ENCODE measurements at places on chromosomes 7 and 10.

GRCh38 chr7:134935701-134936100, 50.6 kb upstream of the AGBL3 start:
- no peak for DNase-seq

- DNase-seq: no peak
These were observed 67.4 kb upstream of the ELN start for GRCh38 chr7:73960548-73960947.

GRCh38 chr10:29881336-29881771, 178.0 kb downstream of the JCAD start:
- DNase-seq: no peak

DNA sequence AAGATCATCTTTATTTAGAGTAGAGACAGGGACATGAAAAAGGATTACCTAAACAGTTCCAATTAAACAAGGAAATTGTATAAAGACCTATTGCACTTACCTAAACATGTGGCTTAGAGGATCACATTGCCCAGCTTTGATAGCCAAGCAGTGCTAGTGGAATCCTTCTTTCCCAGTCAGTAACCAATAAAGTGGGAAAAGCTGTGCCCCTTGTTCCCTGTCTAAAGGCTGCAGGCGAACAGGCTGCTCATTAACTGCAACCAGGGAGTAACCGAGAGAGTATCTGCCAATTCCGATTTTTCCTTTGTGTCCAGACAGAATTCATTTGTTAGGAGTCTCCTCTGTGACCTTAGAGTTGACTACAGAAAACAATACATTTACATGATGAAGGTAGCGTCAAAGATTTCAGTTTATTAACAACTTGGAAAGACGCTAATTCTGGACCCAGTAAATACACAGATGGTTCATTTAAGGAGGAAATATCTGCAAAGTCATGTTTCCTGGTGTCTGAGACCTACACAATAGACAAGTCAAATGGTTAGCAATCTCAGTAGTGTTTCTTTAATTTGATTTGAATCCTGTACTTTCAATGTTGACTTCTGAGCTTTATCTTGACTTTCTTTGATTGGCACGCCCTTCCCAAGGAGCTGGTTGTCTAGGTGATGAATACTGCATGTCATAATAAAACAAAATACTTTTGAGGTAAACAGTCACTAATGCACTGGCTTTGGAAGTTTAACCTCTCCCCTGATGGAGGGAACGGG, 57.3 kb upstream of the MET start:
- no peak for DNase-seq

GRCh38 chr7:119925581-119926289, 347.2 kb upstream of the KCND2 start:
- no peak for DNase-seq

DNA sequence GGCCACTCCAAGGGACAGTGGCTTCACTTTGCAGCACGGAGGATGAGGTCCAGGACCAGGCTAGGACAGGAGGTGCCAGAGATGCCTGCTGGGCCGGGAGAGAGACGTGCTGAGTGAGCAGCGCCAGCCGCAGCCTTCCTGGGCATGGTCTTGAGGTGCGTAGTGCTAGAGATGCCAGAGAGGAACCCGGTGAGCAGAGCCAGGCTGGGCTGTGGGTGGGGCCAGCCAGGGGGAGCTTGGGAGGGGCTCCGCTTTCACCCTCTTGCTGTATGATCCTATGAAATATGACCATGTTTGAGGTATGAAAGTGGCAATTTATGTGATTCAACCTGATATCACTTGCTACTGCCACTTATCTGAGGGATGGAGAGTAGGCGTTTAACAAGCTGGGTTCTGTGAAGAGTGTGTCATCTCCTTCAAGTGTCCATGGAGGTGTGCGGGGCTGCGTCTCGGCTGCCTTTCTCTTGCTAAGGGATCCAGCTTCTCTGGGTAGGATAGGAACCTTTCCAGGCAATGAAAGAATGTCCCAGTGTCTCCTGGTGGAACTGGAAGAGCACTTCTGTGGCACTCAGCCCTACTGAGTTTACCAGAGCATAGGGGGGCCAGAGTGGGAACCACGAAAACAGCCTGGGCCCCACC, 518.4 kb upstream of the FOXK1 start:
- DNase-seq: no peak

GRCh38 chr10:130438861-130439260, 302.7 kb downstream of the GLRX3 start:
- no peak for DNase-seq

DNA sequence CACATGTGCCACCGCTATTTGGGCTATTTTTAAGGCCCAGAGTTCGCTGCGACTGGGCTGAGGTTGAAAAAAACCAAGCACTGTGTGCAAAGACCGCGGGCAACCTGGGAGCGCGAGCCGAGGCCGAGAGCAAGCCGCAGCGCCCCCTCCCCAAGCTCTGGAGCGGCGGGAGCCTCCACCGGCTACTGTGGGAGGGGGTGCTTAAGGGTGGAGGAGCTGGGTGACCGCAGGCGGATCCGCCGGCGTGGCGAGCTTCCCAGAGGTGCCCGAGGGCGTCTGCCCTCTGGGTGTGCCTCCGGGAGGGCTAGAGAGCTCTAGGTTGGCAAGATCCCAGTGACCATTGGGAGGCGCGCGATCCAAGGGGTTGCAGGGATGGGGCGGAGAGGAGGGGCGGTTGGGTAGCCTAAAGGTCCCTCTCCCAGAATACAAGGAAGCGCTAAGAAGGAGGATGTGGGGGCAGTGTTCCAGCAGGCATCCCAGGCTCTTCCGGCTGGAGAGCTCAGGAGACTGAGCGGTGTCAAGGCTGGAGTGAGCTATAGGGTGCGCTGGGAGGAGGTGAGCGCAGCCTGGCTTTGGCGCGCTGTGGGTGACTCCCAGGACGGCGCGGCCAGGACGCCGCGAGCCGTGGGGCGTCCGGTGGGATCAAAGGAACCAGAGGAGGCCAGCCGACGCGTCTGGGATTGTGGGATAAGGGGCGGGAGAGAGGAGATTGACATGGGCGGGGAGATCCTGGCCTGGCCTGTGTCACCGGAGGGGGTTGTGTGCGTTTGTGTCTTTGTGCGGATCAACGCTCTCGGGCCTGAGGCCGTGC, 8.0 kb downstream of the DLX5 start:
- no peak for DNase-seq

DNA sequence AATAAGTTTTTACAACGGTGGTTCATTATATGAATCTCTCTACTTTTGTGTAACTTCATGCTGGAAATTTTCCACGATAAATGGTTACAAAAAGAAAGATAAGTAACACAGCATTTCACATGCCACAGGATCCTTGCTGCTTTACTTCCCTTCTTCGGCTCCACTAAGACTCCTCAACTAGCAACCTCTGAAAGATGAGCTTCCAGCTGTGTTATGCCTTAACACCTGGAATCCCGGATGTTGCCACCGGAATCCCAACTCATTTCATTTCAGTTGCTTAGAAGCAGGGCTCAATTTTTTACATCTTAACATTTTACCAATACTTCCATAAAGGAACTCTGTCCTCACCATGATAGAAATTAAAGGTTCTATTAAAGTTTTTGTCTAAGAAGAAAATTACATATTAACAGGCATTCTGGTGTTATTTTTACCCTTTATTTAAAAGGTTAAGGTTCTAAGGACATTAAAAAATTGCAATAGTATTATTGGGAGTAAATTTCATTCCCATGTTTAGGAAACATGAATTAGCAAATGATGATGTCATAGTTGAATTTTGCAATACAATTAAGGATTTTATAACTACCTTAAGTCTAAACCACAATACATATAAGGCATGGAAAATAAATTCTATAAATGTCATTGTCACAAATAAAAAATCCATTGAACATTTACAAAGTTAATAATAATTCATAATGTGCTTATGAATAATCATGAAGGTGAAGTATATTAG, 57.1 kb upstream of the IL6 start:
- DNase-seq: no peak

Measured in sciatic nerve (tissue), 2 donors.